ENCODE measurements at places on chromosomes 16 and 17. TPM values are rescaled to one million over a fixed set of nuclear protein-coding genes. Genes with fewer than 3 reads are reported as not detected.

NPIPA3 gene
- 2.1 TPM for total RNA-seq

TLCD3B gene
- total RNA-seq = not detected

ZKSCAN2 gene
- total RNA-seq = 1.9 TPM

MT1M gene
- not detected for total RNA-seq

C1QTNF1 gene
- 2.7 TPM for total RNA-seq

KLHL10 gene
- not detected for total RNA-seq

KRT9 gene
- 0.19 TPM for total RNA-seq

- no peak for DNase-seq
Observed at GRCh38 chr16:81700071-81700779, 78.9 kb upstream of the PLCG2 start.

- DNase-seq = no peak
Observed at GRCh38 chr16:83685615-83686165, 122.1 kb upstream of the HSBP1 start.

DNA sequence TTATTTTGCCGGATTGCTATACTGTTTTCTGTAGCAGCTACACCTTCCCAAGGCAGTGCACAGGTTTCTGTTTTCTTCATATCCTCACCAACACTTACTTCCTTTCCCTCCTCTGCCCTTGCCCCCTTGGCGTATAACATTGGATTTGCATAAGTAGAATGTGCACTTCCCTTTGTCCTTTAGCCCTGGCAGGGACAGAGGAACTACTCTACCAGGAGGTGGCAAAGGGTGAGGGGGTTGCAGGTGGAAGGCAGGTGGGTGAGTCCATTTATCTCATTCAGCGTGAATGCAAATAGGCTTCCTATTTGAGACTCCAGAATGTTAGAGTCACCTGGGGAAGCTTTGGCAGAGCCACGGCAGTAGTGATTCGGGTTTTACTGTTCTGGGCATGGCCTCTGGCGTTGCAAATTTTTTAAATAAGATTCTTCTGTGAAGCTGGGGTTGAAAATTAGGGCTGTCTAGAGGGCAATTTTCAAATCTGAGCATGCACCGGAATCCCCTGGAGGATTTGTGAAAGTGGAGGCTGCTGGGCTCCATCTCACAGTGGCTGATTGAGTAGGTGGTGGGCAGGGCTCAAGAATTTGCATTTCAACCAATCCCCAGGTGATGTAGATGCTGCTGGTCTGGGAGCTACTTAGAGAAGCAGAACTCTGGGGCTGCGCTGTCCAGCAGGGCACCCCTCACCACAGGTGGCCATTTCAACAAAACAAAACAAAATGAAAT lies 84.7 kb downstream of the PLCG2 start:
- no peak for DNase-seq

DNA sequence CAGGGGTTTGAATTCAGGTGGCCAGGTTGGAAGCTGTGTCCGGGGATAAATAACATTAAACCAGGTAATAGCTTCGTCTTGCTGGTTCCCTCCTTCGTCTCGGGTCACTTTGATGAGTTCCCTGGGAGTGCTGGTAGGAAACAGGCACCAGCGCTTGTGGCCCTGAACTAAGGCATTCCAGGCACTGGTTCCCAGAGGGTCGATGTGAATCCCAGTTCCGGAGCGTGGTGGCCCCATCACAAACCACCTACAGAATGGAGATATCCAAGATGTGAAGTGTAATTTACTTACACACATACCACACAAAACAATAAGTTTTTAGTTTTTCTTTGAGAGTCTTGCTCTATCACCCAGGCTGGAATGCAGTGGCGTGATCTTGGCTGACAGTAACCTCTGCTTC lies 2.6 kb downstream of the JMJD6 start:
- no peak for DNase-seq

DNA sequence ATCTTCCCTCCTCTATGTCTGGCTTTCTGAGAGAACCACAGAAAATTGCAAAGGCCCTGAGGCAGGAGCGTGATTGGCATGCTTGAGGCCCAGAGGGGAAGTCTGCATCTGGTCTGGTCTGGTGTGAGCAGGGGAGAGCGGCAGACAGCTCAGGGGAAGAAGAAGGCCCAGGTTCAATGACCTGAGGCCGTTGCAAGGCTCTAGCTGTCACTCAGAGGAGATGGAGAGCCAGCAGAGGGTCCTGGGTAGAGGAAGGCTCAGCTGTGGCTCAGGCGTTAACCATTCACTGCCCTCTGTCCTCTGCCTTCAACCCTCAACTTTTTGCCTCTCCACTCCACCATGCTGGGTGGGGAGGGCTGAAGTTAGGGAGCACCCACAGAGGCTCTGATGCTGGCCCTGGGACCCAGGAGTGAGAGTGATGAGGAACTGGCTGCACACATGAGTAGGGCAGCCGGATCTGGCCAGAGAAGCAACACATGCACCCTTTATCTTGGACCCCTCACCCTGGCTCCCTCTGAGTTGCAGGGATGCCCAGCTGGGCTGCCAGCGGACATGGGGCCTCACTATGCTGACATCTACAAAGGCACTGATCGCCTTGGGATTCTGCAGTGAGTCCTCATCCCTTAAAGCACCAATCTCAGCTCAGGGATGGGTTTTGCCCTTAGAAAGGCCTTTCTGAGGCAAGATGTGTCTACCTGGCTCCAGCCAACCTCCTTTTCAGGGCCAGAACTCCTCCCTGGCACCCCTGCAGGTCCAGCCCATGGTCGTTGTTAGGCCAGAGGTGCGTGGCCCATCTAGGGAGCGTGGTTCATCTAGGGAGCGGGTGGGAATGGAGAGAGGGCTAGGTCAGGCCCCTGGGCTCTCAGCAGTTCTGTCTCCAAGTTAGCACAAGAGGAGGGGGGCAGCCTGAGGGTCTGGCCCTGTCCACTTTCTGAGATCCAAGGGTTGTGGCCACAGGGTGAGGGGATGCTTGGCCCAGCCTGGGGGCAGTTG lies 7.7 kb upstream of the KRTAP17-1 start:
- DNase-seq = no peak

- DNase-seq = no peak
Observed at GRCh38 chr16:78292086-78292843, 192.8 kb downstream of the WWOX start.

GRCh38 chr16:85446951-85447692 lies 166.0 kb upstream of the GSE1 start:
- no peak for DNase-seq

DNA sequence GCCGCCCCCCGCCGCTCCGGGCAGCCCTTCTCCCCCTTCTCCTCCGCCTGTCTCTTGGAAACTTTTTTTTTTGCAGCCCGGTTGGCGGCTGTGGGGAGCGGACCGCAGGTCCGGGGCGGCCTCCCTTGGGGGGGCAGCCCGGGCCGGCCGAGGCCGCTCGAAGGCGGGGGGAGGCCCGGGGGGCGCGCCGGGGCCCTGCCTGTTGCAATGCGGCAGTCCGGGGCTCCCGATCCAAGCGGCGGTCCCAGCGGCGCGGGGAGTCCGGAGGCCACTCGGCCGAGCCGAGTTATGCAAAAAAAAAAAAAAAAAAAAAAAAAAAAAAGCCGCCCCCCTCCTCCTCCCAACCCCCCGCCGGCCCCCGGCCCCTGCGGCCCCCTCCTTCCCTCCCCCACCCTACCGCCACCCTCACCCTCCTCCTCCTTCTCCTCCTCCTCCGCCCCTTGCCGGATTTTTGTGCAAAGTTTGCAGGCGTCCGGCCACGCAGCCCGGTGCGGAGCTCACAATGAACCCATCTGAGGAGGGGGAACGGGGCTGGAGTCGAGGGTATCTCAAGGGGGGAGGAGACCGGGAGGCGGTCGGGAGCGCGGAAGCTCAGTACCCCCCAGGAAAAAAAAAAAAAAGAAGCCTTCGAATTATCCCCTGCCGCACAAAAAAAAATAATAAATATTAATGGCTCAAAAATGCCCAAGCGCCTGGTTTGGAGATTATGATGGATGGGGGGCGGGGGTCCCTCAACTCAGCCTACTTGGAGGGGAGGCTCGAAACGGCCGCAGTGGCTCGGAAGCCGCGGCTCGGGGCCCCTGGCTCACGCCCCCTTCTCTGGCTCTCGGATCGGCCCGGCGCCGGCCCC lies at the start of gene ZNF423:
ZNF423 (minus strand) TSS at position 291 of the 850 bp plus-strand sequence. CDS start 338 bp downstream, outside the sequence.
- no peak for DNase-seq

DNA sequence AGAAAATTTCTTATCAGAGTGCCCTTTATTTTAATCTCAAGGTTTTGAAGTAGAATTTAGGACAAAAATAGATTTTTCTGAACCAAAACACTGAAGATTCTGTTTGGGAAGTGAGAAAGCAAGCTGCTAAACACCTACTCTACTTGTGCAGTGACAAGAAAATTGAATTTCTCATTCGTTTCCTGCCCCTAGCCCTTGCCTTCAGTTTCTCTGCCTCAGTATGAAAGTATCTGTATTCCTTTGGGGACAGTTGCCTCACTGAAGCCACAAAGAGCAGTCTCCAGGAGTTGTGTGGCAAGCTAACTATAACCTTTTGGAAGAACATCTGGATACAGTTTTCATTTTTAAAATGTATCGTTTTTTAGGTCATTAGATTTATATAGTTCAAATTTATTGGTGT lies 19.7 kb downstream of the MOSMO start:
- DNase-seq = no peak

DNA sequence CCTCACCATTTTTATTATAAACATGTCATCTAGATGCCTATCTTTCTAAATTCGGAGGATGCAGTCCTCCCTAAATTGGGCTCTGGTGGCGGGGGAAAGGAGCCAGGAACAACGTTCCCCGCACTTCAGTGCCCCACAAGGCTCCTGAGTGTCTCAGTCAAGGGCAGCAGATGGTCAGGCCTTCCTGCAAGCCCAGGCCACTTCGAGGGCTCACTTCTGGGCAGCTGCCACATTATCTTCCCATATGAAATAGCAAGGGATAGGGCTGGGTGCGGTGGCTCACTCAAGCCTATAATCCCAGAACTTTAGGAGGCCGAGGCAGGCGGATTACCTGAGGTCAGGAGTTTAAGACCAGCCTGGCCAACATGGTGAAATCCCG lies 32.3 kb downstream of the FBXO31 start:
- no peak for DNase-seq

- DNase-seq = no peak
Observed at GRCh38 chr17:37488009-37488604, 1.6 kb upstream of the DUSP14 start.

DNA sequence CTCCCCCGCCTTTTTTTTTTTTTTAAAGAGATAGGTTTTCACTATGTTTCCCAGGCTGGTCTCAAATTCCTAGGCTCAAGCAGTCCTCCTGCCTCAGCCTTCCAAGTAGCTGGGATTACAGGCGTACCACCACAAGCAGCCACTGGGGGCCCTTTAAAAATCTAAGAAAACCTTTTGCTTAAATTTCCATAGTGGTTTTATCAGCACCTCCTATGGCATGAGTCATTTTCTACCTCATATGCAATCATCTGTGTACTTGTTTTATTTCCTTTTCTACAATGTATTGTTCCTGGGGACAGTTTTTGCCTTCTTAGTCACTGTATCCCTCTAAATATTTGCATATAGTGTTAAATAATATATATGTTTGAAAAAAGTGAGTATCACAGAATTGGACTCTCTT lies 29.2 kb downstream of the GNA13 start:
- no peak for DNase-seq

DNA sequence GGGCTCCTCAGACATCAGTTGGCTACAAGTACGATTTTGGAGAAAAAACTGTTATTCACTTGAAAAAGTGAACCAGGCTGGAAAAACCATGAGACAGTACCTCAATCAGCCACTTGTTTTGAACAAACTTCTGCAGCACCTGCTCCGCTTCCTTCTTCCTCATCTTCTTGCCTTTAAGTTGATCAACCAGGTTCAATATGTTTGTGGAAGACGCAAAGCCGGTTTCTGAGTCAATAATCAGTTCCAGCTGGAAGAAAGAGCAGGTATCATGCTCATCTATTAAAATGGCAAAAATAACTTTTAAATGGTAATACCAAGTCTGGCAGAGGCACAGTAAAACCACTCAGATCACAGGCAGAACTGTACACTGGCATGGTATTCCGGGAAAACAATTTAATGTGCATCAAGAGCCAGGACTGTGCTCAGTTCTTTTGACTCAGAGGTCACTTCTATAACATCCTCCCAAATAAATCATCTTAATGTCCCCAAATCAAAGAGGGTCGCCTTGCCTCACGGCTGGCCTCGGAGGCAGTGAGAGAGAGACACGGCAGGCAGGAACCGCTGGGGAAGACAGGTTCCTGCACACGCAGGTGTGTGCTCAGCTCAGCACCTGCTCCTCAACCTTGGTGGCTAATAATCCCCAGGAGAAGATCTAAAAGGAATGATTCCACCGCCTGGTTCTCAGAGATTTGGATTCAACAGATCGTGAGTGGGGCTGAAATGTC lies 29.7 kb downstream of the KDM8 start:
- no peak for DNase-seq

DNA sequence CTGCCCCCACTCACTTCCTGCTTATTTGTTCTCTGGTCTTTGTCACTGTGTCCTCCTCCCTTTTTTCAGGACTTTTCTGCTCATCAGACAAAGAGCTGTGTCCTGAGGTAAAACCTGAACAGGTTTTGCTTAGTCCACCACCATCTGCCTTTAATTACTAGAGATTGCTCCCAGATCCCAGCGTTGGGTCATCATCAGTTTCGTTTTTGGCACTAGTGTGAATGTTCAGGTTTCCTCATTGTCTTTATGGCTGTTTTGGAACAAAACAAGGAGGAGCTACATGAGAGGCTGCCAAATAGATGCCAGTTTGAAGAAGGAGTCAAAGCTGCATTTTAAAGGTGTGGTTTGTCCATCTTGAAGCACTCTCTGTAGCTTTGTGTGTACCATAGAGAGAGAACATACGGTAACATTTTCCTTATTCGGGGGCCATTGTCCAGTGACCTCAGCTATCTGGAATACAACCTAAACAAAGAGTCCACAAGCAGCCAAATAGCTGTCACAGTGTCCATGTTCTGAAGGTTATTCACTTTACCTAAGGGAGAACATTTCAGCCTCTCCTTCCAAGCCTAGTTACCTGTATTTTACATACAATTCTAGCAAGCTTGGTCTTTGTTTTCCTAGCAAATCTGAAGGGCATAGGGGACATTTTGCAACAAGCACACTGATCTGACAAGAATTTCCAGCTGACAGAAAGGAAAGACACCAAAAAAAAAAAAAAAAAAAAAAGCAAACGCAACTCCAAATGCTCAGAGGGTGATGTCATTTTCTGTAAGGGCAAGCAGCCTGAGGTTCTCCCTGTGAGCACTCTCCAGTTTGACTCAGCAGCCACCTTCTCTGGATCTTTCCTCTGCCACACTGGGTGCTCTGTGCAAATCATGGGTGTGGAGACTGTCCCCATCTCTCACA lies 196.1 kb downstream of the NTN1 start:
- DNase-seq = no peak

DNA sequence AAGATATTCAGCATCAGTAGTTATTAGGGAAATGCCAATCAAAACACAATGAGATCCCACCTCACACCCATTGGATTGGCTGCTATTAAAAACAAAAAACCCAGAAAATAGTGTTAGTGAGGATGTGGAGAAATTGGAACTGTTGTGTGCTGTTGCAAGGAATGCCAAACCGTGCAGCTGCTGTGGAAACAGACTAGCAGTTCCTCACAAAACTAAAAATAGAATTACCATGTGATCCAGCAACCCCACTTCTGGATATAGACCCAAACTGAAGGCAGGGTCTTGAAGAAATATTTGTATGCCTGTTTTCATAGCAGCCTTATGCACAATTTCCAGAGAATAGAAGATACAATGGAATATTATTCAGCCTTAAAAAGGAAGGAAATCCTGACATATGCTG lies 46.0 kb downstream of the FOXK2 start:
- DNase-seq = no peak

DNA sequence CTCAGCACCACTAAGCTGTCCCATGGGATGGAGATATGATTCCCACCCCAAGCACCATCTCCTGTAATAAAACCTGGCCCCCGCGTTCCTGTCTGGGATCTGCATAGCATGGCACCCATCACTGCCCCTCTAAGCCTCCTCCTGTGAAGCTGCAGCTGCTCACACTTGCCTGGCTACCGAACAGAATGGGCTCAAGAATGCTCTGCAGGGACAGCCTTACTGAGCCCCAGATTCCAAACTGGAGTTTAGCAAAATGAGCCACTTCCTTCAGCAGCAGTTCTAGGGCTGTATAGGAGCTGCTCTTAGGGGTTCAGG lies 256.1 kb downstream of the CPPED1 start:
- DNase-seq = no peak
